T-cell (primary cell): ENCODE measurements at places on chromosomes 13 and 19.

DNA sequence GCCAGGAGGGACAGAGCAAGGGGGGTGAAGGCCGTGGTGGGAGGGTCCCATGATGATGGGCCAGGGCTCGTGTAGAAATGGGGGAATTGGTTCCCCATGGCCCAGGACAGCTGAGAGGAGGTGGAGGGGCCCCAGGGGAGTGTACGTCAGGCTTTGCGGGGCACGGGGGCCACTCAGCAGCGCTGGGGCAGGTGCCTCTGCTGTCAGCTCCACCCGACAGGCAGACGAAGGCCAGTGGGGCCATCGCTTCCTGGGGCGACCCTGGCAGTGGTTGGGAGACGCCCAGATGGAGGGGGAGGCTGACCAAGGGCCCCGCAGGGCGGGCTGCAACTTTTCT is 1.9 kb upstream of the TEKTIP1 start:
- H3K36me3 ChIP-seq, result peaks cover 46% of the 10 kb centered on the region
- no peak overlapping the region for H3K4me3 ChIP-seq
- no peaks in the 10 kb centered on the region for H3K4me1 ChIP-seq

DNA sequence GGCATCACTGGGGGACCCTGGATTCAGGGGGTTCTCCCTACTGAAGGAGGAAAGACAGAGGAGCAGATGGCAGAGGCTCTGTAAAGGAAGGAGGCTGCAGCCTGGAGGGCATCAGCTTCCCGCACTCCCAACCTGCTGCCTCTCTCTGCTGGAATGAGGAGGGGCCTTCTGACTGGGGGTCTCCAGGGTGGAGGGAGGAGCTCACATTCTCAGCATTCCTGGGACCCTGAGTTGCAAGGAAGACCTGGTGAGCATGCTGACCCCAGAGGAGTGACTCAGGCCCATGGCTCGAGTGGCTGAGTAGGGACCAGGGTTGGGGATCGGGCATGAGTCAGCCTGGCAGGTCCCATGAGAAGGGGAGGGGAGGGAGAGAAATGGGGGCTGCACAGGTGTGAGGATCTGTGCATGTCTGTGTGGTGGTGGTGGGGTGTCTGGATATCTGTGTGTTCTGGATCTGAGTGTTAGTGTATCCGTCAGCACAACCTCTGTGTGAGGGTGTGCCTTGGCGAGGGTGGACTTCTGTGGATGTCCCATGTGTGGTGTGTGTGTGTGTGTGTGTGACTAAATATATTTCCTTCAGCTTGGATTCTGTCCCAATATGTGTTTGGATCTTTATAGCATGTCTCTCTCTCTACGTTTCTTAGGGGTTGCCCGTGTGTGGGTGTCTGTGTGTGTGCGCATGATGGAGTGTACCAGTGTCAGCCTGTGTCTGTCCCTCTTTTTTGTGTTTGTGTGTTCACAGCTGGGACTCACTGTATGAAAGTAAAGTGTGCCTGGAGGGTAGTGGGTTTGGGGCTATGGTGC is 4.6 kb downstream of the AXL start:
- no peak overlapping the region for H3K27ac ChIP-seq
- H3K36me3 ChIP-seq, result no peaks in the 10 kb centered on the region
- H3K4me1 ChIP-seq, result peaks cover 6% of the 10 kb centered on the region
- H3K27me3 ChIP-seq, result no peaks in the 10 kb centered on the region
- H3K4me3 ChIP-seq, result no peak overlapping the region
- DNase-seq, result no peak

GRCh38 chr19:7748756-7749155 is 1.4 kb upstream of the CD209 start:
- no peak for DNase-seq
- H3K4me1 ChIP-seq, result no peaks in the 10 kb centered on the region
- peaks cover 34% of the 10 kb centered on the region for H3K27me3 ChIP-seq
- no peak overlapping the region for H3K27ac ChIP-seq
- H3K4me3 ChIP-seq, result no peak overlapping the region
- no peaks in the 10 kb centered on the region for H3K36me3 ChIP-seq

GRCh38 chr13:77345150-77345780 is 18.4 kb upstream of the MYCBP2 start:
- DNase-seq, result no peak
- H3K36me3 ChIP-seq, result no peaks in the 10 kb centered on the region
- H3K4me3 ChIP-seq, result no peak overlapping the region
- no peaks in the 10 kb centered on the region for H3K27me3 ChIP-seq
- H3K4me1 ChIP-seq, result no peaks in the 10 kb centered on the region

DNA sequence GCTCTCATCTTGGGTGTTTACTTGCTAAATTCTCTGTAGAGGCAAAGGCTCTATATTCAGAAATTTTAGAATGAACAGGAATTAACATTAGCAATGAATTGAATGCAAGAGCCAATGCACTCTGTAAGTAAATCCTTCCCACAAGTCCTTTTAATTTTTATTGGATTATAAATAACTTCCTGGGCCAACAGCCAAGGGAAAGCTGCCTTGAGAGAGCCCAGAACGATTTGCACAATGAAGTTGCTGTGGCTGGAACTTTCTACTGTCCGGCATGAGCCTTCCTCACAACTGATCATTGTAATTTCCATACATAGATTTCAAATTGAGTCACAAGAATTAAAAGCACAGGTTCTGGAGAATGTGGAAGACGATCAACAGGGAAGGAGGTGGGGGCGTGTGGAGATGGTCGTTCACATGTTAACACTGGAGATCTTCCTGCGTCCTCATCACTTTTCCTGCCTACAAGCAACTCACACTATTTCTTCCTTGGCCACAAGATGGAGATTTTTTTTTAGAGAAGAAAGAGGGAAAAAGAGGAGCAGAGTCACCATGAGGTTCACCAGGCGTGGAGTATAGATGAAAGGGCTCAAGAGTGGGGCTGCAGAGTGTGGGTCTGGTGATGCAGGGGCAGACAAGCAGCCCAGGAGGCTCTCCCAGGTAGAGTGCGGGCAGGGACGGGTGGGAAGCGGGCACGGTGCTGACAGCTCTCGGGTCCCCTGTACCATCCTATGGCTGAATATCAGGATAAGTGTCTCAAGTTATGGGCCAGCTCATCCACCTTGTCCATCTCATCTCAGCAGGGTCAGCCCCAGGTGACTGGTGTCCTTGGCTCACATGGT is 110.7 kb downstream of the SOX1 start:
- no peak overlapping the region for H3K27ac ChIP-seq
- peaks cover 9% of the 10 kb centered on the region for H3K27me3 ChIP-seq
- H3K4me3 ChIP-seq, result no peak overlapping the region
- no peak for DNase-seq
- no peaks in the 10 kb centered on the region for H3K36me3 ChIP-seq

DNA sequence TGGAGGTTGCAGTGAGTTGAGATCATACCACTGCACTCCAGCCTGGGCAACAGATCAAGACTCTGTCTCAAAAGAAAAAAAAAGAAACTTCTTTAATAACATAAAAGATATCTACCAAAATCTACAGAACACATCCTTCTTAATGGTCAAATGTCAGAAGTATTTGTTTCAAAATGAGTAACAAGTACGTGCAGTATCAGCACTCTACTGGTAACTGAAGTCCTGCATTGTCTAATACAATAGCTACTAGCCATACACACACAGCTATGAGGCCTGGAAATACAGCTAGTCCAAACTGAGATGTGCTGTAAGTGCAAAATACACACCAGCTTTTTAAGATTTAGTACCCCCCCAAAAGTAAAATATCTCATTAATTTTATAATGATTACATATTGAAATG is 88.1 kb downstream of the TSC22D1 start:
- H3K4me1 ChIP-seq, result no peaks in the 10 kb centered on the region
- no peak for DNase-seq
- no peak overlapping the region for H3K27ac ChIP-seq
- H3K27me3 ChIP-seq, result no peaks in the 10 kb centered on the region
- no peak overlapping the region for H3K4me3 ChIP-seq

- no peak for DNase-seq
- H3K27me3 ChIP-seq, result peaks cover 8% of the 10 kb centered on the region
- H3K4me1 ChIP-seq, result no peaks in the 10 kb centered on the region
- no peak overlapping the region for H3K4me3 ChIP-seq
- H3K27ac ChIP-seq, result no peak overlapping the region
Observed at GRCh38 chr19:54684527-54684926, 21.7 kb downstream of the LILRB4 start.

DNA sequence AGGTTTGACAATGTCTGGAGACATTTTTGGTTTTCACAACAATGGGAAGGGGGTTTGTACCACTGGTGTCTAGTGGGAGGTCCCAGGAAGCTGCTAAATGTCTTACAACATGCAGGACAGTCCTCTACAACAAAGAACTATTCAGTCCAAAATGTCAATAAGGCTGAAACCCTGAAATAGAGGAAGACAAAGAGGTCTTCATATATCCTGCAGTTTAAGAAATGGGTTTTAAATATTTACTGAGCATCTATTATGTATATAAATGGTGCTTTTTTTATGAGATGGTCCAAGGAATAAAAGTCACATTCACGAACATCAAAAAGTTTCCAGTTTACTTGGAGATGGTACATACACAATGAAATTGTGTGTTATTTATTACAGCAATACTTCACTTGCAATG is 107.3 kb downstream of the AKAP11 start:
- no peak overlapping the region for H3K4me3 ChIP-seq
- DNase-seq, result no peak
- H3K4me1 ChIP-seq, result peaks cover 10% of the 10 kb centered on the region
- H3K27me3 ChIP-seq, result no peaks in the 10 kb centered on the region

DNA sequence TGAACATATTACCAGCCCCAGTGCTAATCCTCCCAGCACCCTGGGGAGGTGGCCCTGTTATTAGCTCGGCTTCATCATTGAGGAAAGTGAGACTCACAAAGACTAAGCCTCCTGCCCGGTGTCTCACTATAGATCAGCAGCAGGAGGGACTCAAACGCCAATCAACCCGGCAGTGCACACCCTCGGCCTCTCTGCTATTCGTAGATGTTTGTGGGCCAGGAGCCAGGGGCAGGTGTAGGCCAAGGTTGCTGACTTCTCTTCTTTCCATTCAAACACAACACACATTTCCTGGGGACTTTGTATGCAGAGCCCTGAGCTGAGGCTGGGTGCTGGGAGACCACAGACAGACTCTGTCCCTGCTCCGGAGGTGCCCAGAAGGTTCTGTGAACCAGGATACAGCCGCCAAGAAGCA is 9.4 kb upstream of the SBK3 start:
- H3K27ac ChIP-seq, result no peak overlapping the region
- no peaks in the 10 kb centered on the region for H3K27me3 ChIP-seq

- peaks cover 55% of the 10 kb centered on the region for H3K27me3 ChIP-seq
- DNase-seq, result no peak
- no peaks in the 10 kb centered on the region for H3K4me1 ChIP-seq
- H3K4me3 ChIP-seq, result no peak overlapping the region
- H3K27ac ChIP-seq, result no peak overlapping the region
Observed at GRCh38 chr19:35828692-35829301, 16.2 kb upstream of the PRODH2 start.

- H3K27me3 ChIP-seq, result no peaks in the 10 kb centered on the region
- H3K36me3 ChIP-seq, result no peaks in the 10 kb centered on the region
- DNase-seq, result no peak
- no peak overlapping the region for H3K27ac ChIP-seq
Observed at GRCh38 chr13:35923347-35923746, 207.8 kb downstream of the DCLK1 start.

- H3K27ac ChIP-seq, result no peak overlapping the region
- H3K4me1 ChIP-seq, result no peaks in the 10 kb centered on the region
Observed at GRCh38 chr13:87942205-87942604, 271.0 kb downstream of the SLITRK5 start.

GRCh38 chr13:65461590-65461989 is 1768.5 kb downstream of the PCDH9 start:
- H3K27me3 ChIP-seq, result no peaks in the 10 kb centered on the region
- H3K4me3 ChIP-seq, result no peak overlapping the region
- no peak for DNase-seq
- H3K36me3 ChIP-seq, result no peaks in the 10 kb centered on the region
